Body of pancreas (tissue), 4 donors: ENCODE measurements at places on chromosomes 12 and 14. TPM values are rescaled to one million over a fixed set of nuclear protein-coding genes. Genes with fewer than 3 reads are reported as not detected.

- H3K27ac ChIP-seq = no peak overlapping the region
- no peak for DNase-seq
- H3K4me3 ChIP-seq = no peak overlapping the region
- no peaks in the 10 kb centered on the region for H3K4me1 ChIP-seq
- H3K27me3 ChIP-seq = no peaks in the 10 kb centered on the region
- no peaks in the 10 kb centered on the region for H3K36me3 ChIP-seq
Measured at GRCh38 chr12:87720967-87721366, 308.2 kb downstream of the C12orf50 start.

- no peaks in the 10 kb centered on the region for H3K4me1 ChIP-seq
- H3K36me3 ChIP-seq = no peaks in the 10 kb centered on the region
- H3K27me3 ChIP-seq = no peaks in the 10 kb centered on the region
- DNase-seq = no peak
- no peak overlapping the region for H3K27ac ChIP-seq
- no peak overlapping the region for H3K4me3 ChIP-seq
Measured at GRCh38 chr14:104187931-104188726, 49.7 kb downstream of the KIF26A start.

DNA sequence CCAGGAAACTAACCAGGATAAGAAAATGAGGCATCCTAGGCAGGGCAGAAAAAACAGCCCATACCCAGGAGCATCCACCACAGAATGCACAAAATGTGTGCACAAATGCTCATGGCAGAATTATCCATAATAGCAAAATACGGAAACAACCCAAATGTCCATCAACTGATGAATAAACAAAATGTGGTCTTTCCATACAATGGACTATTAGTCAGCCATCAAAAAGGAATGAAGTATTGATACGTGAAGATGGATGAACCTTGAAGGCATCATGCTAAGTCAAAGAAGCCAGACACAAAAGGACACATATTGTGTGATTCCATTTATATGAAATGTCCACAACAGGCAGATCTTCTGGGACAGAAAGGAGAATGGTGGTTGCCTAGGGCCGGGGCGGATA lies 19.1 kb downstream of the HRK start:
- H3K4me3 ChIP-seq = no peak overlapping the region
- no peaks in the 10 kb centered on the region for H3K4me1 ChIP-seq
- no peak overlapping the region for H3K27ac ChIP-seq
- no peak for DNase-seq
- H3K36me3 ChIP-seq = no peaks in the 10 kb centered on the region

- H3K4me3 ChIP-seq = no peak overlapping the region
- DNase-seq = peak; percentile 54
- no peaks in the 10 kb centered on the region for H3K36me3 ChIP-seq
- H3K4me1 ChIP-seq = no peaks in the 10 kb centered on the region
Measured at GRCh38 chr12:22100958-22101748, 55.1 kb downstream of the CMAS start.

DNA sequence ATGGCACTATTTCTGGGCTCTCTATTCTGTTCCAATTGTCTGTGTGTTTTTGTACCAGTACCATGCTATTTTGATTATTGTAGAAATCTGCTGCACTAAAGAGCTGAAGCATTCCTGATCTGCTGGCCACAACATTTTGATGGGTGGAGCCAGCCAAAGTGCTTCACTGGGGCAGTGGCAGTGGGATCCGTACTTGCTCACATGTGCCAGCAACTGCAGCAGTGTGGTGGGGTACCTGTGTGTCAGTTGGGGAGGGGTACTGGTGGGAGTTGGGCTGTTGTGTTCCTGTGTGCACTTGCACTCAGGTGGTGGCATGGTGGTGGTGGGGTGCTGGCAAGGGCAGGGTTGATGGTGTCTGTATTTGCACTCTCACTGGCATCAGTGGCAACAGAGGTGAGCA lies 204.6 kb upstream of the ALG10 start:
- no peaks in the 10 kb centered on the region for H3K4me1 ChIP-seq
- H3K4me3 ChIP-seq = no peak overlapping the region
- no peak overlapping the region for H3K27ac ChIP-seq
- H3K27me3 ChIP-seq = no peaks in the 10 kb centered on the region

- no peaks in the 10 kb centered on the region for H3K27me3 ChIP-seq
- peak; percentile 8 for DNase-seq
- no peaks in the 10 kb centered on the region for H3K4me1 ChIP-seq
- H3K36me3 ChIP-seq = no peaks in the 10 kb centered on the region
Measured at GRCh38 chr12:89980236-89980635, 271.6 kb upstream of the ATP2B1 start.

- H3K27me3 ChIP-seq = no peaks in the 10 kb centered on the region
- no peak for DNase-seq
- no peak overlapping the region for H3K27ac ChIP-seq
- no peaks in the 10 kb centered on the region for H3K36me3 ChIP-seq
- no peak overlapping the region for H3K4me3 ChIP-seq
- no peaks in the 10 kb centered on the region for H3K4me1 ChIP-seq
Measured at GRCh38 chr12:127270193-127270592, 996.8 kb upstream of the TMEM132C start.

DNA sequence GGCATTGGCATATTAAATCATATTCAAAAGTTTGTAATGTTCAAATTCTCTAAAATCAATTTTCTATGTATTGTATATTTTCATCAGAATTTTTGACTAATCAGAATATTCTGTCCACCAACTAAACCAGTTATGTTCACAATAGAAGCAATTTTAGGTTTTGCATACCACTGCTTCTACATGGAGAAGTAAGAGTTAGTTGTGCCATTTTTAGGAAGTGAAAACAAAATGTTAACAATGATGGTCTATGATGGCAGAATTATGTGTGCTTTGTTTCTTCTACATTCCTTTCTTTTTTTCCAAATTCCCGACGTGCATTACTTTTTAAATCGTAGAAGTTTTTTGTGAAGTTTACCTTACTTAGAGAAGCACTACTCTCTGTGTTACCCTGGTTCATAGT lies 29.5 kb downstream of the ABHD12B start:
- no peak overlapping the region for H3K4me3 ChIP-seq
- no peaks in the 10 kb centered on the region for H3K27me3 ChIP-seq
- no peak for DNase-seq
- no peaks in the 10 kb centered on the region for H3K4me1 ChIP-seq
- no peak overlapping the region for H3K27ac ChIP-seq
- no peaks in the 10 kb centered on the region for H3K36me3 ChIP-seq

DNA sequence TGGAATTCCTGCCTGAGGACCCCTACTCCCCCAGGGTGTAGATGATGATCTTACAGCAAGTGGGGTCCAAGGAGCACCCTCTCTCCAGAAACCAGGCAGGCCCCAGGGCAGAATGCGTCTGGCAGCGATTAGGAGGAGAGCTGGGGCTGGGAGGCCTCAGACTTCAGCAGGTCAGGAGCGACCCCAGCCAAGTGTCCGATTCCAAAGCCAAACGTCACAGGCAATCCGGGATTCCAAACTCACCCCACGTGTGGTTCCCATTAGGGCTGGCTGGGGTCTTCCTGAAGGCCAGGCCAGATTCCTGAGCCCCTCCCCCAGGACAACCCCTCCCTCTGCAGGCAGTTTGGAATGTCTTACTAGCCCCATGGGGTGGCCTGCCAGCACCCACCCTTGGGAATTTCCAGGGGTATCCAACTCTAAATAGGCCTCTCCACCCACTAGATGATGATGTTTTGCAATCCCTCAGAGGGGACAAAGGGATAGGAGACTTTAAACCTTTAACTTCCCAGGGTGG lies 17.3 kb upstream of the FIGNL2 start:
- H3K27me3 ChIP-seq = peaks cover 17% of the 10 kb centered on the region
- peaks cover 20% of the 10 kb centered on the region for H3K4me1 ChIP-seq
- no peak overlapping the region for H3K27ac ChIP-seq
- H3K36me3 ChIP-seq = no peaks in the 10 kb centered on the region
- H3K4me3 ChIP-seq = no peak overlapping the region

DNA sequence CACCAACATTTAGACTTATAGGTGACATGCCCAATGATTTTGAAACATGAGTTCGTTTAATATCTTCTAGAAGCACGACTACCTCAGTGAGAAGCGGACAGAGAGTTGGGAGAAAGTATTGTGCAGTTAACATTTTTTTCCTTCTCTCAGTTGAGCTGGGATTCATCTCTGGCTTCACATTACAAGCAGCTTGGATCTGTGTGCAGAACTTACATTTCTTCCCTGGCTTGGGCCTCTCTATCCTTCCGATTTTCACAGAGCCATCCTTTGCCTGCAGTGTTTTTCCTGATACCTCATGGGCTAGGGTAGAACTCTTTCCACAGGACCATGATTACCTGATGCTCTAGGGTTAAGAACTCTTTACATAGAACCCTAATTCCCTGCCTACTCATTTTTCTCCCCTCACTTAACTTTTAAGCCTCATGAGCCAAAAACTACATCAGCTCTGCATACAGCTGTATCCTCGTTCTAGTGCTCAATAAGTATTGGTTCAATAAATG lies 86.5 kb downstream of the FLRT2 start:
- no peaks in the 10 kb centered on the region for H3K27me3 ChIP-seq
- H3K27ac ChIP-seq = no peak overlapping the region
- DNase-seq = no peak
- H3K36me3 ChIP-seq = peaks cover 10% of the 10 kb centered on the region

DNA sequence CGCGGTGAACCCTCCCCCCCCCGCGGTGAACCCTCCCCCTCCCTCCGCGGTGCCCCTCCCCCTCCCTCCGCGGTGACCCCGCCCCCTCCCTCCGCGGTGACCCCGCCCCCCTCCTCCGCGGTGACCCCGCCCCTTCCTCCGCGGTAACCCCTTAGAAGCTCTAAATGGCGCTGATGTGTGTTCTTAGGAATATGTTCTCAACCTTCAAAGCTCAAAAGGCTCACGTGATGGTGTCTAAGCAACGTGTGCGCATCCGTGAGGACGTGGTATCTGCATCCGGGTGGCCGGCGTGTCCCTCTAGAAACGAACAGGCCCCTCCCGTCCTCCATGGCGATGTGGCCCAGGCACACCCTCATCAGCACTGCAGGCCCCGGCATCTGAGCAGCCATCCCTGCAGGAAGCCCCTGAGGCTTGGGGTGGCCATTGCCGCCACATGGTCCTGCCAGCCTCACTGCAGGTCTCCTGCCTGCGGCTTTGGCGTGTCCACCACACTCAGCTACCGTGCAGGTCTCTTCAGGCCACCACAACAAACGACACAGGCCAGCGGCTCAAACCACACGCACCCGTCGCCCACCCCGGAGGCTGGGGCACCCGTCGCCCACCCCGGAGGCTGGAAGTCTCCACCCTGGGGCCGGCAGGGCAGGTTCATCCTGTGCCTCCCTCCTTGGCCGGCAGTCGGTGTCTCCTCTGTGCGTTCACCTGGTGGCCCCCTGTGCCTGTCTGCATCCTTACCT lies 14.5 kb upstream of the FBRSL1 start:
- H3K4me3 ChIP-seq = no peak overlapping the region
- no peaks in the 10 kb centered on the region for H3K27me3 ChIP-seq
- no peak for DNase-seq
- H3K4me1 ChIP-seq = peaks cover 7% of the 10 kb centered on the region

RILPL2 gene
- 2.6 TPM for total RNA-seq

RNASE8 gene
- total RNA-seq = not detected

ANKRD33 gene
- not detected for total RNA-seq

SERPINA5 gene
- 101 TPM for total RNA-seq

GLI1 gene
- total RNA-seq = not detected

PSMA6 gene
- 39.6 TPM for total RNA-seq
